ENCODE measurements at places on chromosomes 6 and 20. TPM values are rescaled to one million over a fixed set of nuclear protein-coding genes. Genes with fewer than 3 reads are reported as not detected.

DNA sequence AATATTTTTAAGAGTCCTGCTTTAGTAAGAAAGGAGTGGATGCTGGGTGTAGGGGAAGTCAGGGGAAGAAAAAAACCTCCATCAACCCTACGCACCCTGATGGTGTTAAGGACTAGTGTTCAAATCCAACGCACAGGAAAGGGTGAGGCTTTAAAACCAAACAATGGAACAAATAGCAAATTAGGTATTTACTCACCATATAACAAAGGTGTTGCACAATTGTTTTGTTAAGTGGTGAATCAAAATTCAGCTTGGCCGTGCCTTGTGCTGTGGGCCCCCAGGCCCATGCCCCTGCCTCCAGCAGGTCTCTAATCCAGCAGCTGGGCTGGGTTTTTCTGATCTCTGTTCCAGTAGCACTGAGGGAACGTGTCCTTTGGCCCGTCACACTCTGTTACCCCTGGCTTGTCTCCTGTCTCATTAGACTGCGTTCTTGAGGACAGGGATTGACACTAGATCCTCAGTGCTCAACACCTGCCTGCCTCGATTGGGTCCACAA, 11.8 kb downstream of the FAM83D start:
- no peak for DNase-seq

- DNase-seq = peak; percentile 82
Measured at GRCh38 chr20:3172933-3173609, at the start of gene LZTS3. TSS of gene LZTS3 (minus strand) at chr20:3173549. CDS start at chr20:3167163, 6,386 bp downstream.

- no peak for DNase-seq
Measured at GRCh38 chr6:21098744-21099143, 494.8 kb upstream of the SOX4 start.

DNA sequence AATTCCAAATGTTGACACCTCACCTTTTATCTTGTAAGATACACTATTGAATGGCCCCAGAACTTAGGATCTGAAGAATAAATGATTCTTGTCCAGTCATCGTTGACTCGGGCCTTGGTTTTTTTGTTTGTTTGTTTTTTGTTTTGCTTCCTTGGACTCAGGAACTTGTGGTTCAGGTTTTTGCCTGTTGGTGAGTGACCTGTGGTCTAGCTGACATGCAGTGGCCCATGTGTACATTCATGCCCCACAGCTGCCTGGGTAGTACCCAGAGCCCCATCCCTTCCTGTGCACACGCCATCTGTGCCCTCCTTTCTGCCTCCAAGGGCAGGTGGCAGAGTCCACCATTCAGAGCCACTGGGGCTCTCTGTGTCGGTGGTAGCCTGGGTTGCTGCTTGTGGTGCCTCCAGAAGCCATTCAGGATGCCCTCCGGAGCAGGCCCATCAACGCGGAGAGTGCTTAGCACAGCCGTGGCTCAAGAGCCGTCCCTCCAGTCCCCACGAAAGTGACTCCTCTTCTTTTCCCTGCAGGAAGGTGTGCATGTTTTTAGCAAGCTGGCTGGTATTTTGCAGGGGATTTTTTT, 85.9 kb downstream of the SYNJ2 start:
- no peak for DNase-seq

DNA sequence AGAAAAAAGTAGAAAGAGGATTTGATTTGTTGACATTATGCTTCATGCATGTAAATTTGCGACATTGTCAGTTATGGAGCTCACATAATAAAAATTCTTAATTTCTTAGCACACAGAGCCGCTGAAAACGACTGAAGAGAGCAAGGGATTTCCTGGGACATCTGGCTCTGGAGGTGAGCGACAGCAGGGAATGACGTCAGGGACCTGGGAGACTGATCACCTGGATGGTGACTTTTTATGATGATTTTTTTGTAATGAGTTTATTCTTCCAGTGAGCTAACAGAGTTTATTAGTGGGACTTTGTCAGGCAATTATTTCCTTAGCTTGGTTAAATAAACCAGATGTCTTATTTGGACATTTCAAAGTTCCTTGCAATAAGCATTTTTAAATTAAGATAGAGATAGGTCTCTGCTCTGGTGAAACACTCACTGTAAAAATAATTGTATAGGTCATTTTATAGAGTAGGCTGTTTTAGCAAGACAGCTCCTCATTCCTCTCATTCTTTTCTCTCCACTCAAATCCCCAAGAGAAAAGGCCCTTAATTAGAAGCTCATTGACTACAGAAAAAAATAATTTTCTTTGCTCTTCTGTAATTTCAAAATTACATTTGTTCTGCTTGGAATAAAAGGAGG, 19.4 kb downstream of the TMEM200A start:
- peak; percentile 17 for DNase-seq

GRCh38 chr6:167674486-167674885, 152.2 kb upstream of the AFDN start:
- DNase-seq = no peak

DNA sequence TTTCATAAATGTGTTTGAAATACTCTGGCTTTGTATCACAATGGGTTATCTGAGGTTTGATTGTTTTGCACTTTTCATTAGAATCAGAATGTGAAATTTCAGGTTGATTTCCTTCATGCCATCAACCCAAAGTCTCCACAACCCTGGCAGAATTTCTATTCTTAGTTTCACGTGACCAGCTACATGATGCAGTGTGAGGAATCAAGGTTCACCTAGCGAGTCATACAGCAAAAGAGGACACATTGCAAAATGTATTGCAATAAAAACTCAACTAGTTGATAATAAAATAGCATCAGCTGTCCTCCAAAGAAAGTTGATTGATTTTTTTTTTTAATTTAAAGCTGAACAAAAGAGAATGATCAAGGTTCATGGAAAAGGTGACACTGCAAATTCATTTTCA, 2.2 kb downstream of the HAO1 start:
- DNase-seq = no peak

DNA sequence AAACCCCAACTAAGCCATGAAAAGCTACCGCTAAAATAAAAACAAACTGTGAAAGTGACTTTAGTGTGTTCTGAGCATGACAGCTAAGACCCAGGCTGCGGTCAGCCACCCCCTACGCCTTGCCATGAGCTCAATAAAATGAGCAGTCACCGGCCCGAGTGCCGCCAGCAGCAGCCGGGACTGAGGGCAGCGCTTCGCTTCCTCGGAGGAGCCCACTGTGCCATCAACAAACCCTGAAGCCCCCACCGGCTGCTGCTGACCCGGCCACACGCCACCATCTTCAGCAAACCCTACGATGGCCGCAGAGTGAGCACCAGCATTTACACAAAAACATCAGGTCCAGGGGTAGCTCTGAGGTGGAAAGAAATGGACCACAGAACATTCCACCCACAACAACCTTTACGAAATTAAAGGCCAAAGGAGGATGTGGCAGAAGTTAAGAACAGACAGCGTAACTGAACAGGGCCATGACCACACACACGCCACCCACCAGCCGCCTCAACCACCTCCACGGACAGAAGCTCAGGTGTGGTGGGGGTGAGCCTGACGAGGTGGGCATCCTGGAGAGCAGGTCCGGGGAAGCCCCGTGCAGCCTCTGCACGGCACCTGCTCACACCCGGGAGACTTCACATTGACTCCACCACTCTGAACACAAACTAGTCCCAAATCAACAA, 67.0 kb downstream of the THBS2 start:
- no peak for DNase-seq

GRCh38 chr20:38094373-38094891, 60.9 kb downstream of the RPRD1B start:
- DNase-seq = no peak

- no peak for DNase-seq
Measured at GRCh38 chr6:125534430-125535263, 214.8 kb upstream of the HEY2 start.

- no peak for DNase-seq
Measured at GRCh38 chr20:49868538-49868937, 46.8 kb downstream of the SPATA2 start.

DNA sequence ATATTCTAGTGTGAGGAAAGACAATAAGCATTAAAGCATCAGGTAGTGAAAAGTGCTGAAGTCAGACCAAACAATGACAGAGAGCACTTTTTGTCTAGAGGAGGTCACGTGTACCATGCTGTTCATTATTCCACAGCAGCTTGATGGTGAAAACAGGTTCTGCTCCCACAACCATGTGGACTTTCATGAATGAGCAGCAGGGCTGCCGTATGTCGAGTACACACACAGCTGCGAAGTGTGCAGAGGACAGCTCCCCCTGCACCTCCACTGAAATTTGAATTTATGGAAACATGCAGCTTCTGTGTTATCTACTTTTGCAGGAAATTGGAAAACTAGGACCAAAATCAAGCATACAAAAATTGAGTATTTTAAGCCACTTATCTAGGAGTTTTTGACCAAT, 85.3 kb downstream of the MAP7 start:
- DNase-seq = no peak

- peak; percentile 56 for DNase-seq
Measured at GRCh38 chr6:167116109-167116837, 6.6 kb upstream of the CCR6 start.

DNA sequence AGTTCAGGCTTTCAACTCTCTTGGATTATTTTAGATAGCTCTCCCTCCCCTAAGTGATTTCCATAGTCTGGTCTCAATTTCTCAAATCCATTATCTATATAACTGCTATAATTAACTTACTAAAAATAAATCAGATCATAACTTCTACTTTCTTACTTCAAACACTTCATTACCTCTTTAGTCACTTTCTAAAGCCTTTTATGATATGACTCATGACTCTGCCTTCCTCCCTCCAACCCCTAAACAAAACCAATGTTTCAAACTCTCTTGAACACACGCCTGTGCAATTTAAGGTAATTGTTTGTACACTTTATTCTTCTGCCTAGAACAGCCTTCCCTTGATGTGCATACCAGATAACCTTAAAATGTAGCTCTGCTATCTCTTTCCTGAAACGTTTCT, 100.5 kb downstream of the LMBRD1 start:
- DNase-seq = no peak

DNA sequence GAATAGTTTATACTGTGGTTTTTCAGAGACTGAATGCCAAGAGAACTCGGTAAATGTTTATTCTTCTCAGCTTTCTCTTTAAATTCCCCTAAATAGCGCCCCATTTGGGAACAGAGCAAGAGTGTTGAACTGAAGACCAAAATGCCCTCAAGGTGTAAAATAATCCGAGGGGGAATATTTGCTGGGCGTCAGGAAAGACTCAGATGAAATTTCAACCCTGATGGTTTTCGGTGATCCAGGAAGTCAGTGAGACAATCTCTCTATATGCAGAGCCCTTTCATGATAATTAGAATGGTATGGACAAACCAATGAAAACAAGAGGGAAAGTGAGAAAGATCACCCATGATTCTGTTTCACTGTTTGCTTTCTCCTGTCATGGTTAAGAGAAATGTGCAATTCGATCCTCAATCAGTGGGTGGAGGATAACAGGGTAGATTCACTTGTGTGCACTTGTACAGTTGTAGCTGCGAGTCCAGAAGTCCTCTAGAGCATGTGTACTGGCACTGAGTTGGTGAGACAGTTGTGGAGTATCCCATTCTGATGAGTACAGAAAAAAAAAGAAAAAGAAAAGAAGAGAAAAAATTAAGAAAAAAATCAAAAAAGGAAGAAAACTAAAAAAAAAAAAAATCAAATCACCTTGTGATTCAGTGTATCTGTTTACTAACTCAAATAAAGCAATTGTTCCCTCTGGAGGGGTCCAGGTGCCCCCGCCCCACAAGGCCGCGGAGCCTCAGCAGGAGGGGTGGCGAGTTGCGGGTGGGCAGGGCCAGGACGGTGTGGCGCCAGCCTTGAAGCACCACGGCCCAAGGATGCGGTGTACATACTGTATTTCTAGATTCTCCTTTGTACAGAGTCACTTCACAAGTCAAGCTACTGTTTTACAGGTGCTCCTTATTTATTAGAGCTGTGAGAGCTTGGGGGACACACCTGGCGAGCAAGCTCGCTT, 164.9 kb downstream of the SCML4 start:
- peak; percentile 60 for DNase-seq

GRCh38 chr20:62367633-62368391, 700 bp upstream of the LAMA5 start:
- peak; percentile 76 for DNase-seq

The PDYN gene
- total RNA-seq = not detected

The VWA7 gene
- 2.3 TPM for total RNA-seq

The SYNGAP1 gene
- total RNA-seq = 6.2 TPM

The AARS2 gene
- total RNA-seq = 19.6 TPM

The RAET1L gene
- 3.3 TPM for total RNA-seq

The CST4 gene
- not detected for total RNA-seq

The SIM1 gene
- total RNA-seq = 2.4 TPM

Measured in tongue (tissue), 3 donors.